Activated CD4-positive, alpha-beta T cell treated with anti-CD3 and anti-CD28 coated beads, Interleukin-2, amount 10 ng/mL, durations not matched to agents 24 days and 14 days (primary cell): ENCODE measurements at places on chromosomes 6 and 20. TPM values are rescaled to one million over a fixed set of nuclear protein-coding genes. Genes with fewer than 3 reads are reported as not detected.

COL9A3 gene
- 0.47 TPM in 1 of 2 replicates, not detected in the other for total RNA-seq

RNF8 gene
- total RNA-seq, result 29.4 and 32.0 TPM in 2 replicates

TRIM40 gene
- total RNA-seq, result not detected in 2 replicates

ESR1 gene
- total RNA-seq, result 0.35 and 0.38 TPM in 2 replicates

PBOV1 gene
- total RNA-seq, result not detected in 2 replicates

ID1 gene
- total RNA-seq, result 2.7 and 2.9 TPM in 2 replicates

TREML1 gene
- total RNA-seq, result not detected in 2 replicates

MYCT1 gene
- total RNA-seq, result not detected in 2 replicates

KIF13A gene
- not detected in 2 replicates for total RNA-seq

NRSN1 gene
- total RNA-seq, result not detected in 2 replicates

DNA sequence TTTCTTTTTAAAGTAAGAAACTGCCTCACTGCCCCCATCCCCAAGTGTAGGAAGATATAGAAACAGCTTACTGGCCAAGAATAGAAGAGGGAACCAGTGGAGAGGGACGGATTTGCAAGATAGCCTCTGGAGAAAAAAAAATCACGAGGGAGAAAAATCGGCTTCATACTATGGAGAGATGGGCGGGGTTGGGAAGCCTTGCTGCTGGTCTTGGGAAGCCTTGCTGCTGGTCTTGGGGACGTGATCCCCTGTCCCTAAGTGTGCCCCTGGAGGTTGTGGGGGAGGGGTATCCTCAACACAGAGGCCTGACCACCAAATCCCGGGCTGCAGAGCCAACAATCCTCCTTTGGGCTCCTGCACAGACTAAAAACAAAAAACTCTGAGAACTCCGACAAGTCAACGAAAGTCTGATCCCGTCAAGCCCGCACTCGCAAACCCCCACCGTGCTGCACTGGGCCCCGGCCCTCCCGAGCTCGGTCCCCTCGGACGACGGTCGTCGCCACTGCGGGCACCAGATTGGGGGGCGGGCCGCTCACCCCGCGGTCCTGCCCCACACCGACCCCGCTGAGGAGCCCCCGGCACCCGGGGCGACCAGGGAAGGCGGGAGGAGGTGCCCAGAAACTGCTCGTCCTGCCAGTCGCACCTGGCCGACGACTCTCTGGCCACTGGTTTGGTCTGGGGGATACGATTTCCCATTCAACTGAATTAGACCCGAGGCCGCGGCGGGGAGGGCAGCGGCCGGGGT, 750 bp downstream of the MAP7 start:
- peak overlapping the region; percentile 73 for H3K4me3 ChIP-seq
- H3K27ac ChIP-seq, result no peak overlapping the region
- peaks cover 4% of the 10 kb centered on the region for H3K4me1 ChIP-seq
- peaks cover 2% of the 10 kb centered on the region for H3K36me3 ChIP-seq

DNA sequence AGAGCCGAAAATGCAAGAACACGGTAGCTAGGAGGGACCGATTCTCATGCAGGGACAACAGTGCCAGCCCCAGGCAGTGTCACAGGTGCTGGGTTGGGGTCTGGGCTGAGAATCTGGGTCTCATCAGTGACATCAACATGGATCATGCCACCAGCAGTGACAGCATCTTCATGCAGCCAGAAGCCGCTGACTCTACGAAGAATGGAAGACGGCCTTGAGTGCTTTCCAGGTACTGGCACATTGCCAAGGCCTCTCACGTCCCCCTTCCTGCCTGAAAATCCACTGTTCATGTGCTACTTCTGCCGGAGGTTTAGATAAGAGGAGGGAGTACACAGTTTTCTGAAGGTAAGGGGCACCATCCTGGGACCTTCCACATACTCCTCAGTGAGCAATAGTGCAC, 141.1 kb upstream of the FOXQ1 start:
- no peak overlapping the region for H3K4me3 ChIP-seq
- no peak overlapping the region for H3K27ac ChIP-seq
- H3K27me3 ChIP-seq, result no peaks in the 10 kb centered on the region
- H3K36me3 ChIP-seq, result no peaks in the 10 kb centered on the region
- DNase-seq, result no peak
- no peaks in the 10 kb centered on the region for H3K4me1 ChIP-seq

GRCh38 chr6:157604816-157605215, 218.2 kb upstream of the SNX9 start:
- peaks cover 5% of the 10 kb centered on the region for H3K36me3 ChIP-seq
- H3K27ac ChIP-seq, result no peak overlapping the region
- no peaks in the 10 kb centered on the region for H3K4me1 ChIP-seq
- H3K4me3 ChIP-seq, result no peak overlapping the region

DNA sequence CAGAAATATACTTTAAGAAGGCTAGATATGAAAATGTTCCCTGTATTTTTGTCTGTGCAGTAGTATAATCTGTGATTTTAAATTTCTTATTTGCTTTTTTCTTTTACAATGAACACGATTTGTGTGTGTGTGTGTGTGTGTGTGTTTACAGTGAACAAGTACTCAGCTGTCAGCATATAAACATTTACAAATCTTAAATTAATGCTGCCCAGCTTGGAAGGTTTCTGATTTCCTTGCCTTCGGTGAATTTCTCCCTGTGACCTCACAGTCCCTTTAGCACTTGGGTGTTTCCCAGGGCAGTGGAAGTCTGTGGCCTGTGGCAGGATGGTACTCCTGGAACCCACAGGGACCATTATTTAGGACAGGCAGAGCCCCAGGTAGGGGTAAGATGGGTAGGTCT, 37.6 kb downstream of the TXLNB start:
- peaks cover 46% of the 10 kb centered on the region for H3K4me1 ChIP-seq
- no peaks in the 10 kb centered on the region for H3K27me3 ChIP-seq
- no peaks in the 10 kb centered on the region for H3K36me3 ChIP-seq
- DNase-seq, result peak; percentile 40
- no peak overlapping the region for H3K27ac ChIP-seq

DNA sequence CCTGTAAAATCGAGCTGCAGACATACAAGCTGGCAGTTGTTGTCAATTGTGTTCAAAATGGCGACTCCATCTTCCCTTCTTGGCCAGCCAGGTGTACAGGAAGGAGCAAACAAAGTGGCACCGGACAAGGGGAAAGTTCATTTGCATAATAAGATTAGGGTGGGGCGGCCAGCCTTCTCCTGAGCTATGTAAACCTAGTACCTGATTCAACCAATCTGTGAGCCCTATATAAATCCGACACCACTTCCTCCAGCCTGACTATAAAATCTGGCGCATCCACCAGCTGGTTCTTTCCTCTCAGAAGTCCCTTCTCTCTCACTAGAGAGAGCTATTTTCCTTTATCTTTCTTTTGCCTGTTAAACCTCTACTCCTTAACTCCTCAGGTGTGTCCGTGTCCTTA, 8.1 kb upstream of the HBS1L start:
- H3K4me1 ChIP-seq, result peaks cover 14% of the 10 kb centered on the region
- H3K4me3 ChIP-seq, result no peak overlapping the region
- peak; percentile 39 for DNase-seq
- no peak overlapping the region for H3K27ac ChIP-seq
- H3K27me3 ChIP-seq, result peaks cover 2% of the 10 kb centered on the region

DNA sequence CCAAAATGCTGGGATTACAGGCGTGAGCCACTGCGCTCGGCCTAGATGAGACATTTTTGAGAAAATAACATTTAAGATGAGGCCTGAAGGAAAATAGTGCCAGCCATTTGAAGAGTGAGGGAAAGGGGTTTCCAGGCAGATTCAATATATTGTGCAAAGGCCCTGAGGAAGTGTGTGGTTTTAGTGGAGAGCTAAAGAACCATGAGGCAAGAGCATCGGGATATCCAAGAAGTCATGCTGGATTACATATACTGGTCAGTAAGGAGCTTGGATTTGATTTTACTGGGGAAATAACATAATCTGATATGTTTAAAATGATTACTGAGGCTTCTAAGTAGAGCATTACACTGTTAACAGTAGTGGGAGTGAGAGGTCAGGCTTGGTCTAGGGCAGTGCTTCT, 47.0 kb downstream of the CARMIL1 start:
- H3K4me1 ChIP-seq, result no peaks in the 10 kb centered on the region
- no peak overlapping the region for H3K4me3 ChIP-seq
- peaks cover 3% of the 10 kb centered on the region for H3K27me3 ChIP-seq
- no peaks in the 10 kb centered on the region for H3K36me3 ChIP-seq
- H3K27ac ChIP-seq, result no peak overlapping the region

GRCh38 chr6:106553440-106553839, 75.9 kb downstream of the RTN4IP1 start:
- DNase-seq, result peak; percentile 55
- no peak overlapping the region for H3K4me3 ChIP-seq
- H3K27ac ChIP-seq, result peak overlapping the region; percentile 63
- no peaks in the 10 kb centered on the region for H3K27me3 ChIP-seq
- H3K36me3 ChIP-seq, result peaks cover 58% of the 10 kb centered on the region

- no peaks in the 10 kb centered on the region for H3K27me3 ChIP-seq
- H3K4me3 ChIP-seq, result no peak overlapping the region
- DNase-seq, result no peak
- H3K27ac ChIP-seq, result no peak overlapping the region
Measured at GRCh38 chr6:158751921-158752320, 67.2 kb downstream of the EZR start.

- peaks cover 7% of the 10 kb centered on the region for H3K4me1 ChIP-seq
- H3K4me3 ChIP-seq, result no peak overlapping the region
- H3K27ac ChIP-seq, result no peak overlapping the region
- peaks cover 3% of the 10 kb centered on the region for H3K36me3 ChIP-seq
- H3K27me3 ChIP-seq, result peaks cover 71% of the 10 kb centered on the region
- peak; percentile 61 for DNase-seq
Measured at GRCh38 chr6:28816909-28817807, 106.6 kb downstream of the TRIM27 start.

DNA sequence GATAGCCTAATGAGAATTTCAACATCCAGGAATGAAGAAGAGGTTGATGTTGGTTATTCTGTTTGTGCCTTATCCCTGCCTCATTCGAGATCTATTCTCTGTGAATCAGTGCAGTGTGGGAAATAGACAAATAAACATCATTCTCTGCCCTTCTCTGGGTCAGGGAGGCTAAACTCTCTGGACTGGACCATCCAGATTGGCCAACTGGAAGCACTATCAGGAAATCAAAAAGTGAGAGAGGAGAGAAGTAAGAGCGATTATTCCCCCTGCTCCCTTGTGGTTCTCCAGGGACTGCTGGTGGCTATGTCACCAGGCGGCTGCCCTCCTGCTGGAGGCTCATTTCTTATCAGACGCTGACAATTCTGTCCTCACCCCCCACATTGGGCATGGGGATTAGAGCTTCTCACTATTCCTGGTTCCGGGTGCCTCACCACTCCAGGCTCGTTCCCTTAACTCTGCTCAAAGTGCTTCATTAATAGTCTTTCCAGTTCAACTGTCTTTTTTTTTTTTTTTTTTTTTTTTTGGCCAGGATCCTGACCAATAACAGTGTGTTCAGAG, 201.7 kb upstream of the RREB1 start:
- peaks cover 45% of the 10 kb centered on the region for H3K27me3 ChIP-seq
- no peaks in the 10 kb centered on the region for H3K36me3 ChIP-seq
- H3K27ac ChIP-seq, result no peak overlapping the region

GRCh38 chr20:55159230-55159629, 683.8 kb downstream of the DOK5 start:
- H3K27ac ChIP-seq, result no peak overlapping the region
- H3K4me1 ChIP-seq, result no peaks in the 10 kb centered on the region
- no peaks in the 10 kb centered on the region for H3K27me3 ChIP-seq
- no peaks in the 10 kb centered on the region for H3K36me3 ChIP-seq

GRCh38 chr6:132023490-132023889, 72.3 kb upstream of the CCN2 start:
- no peaks in the 10 kb centered on the region for H3K27me3 ChIP-seq
- no peaks in the 10 kb centered on the region for H3K36me3 ChIP-seq
- no peak overlapping the region for H3K4me3 ChIP-seq
- H3K4me1 ChIP-seq, result no peaks in the 10 kb centered on the region

DNA sequence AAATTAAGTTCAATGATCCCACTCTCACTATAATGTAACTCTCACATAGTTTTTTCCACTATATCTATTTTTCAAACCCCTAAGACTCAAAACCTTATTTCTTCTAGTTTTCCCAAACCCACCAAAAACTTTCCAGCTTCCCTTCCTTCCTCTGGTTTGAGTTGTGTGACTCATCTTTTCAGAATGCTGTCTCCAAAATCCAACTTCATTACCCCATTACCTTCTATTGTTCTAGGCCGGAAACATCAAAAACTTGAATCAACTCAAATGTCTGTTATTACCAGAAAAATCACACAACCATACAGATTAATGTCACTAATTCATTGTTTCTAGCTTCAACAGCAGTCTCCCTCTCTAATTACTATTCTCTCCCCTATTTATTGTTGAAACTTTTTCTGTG, 1090.3 kb downstream of the HACE1 start:
- no peak overlapping the region for H3K4me3 ChIP-seq
- no peak for DNase-seq
- no peaks in the 10 kb centered on the region for H3K4me1 ChIP-seq

DNA sequence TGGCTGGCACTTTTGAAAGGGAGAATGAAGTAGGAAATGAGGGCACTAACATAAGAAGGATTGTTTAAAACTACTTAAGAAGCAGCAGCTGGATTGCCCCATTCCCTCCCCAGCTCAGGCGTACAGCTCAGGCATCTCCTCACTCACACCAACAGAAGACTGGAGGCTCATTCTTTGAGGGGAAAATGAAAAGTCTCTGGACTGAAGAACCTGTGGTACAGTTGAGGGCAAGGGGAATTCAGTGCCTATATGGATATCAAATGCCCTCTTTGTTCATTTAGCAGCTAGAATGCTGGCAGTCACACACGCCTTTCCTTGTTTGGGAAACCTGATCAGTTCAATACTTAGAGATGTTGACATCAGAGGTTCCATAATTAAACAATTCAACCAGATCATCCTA, 502.1 kb upstream of the SOX4 start:
- H3K27me3 ChIP-seq, result no peaks in the 10 kb centered on the region
- H3K4me1 ChIP-seq, result no peaks in the 10 kb centered on the region
- peaks cover 5% of the 10 kb centered on the region for H3K36me3 ChIP-seq

GRCh38 chr6:106422534-106422933, 62.0 kb downstream of the CRYBG1 start:
- no peaks in the 10 kb centered on the region for H3K4me1 ChIP-seq
- no peaks in the 10 kb centered on the region for H3K36me3 ChIP-seq
- no peak overlapping the region for H3K27ac ChIP-seq
- no peak overlapping the region for H3K4me3 ChIP-seq
- no peak for DNase-seq

- no peak overlapping the region for H3K4me3 ChIP-seq
- peak; percentile 23 for DNase-seq
Measured at GRCh38 chr6:53827531-53827930, 32.7 kb downstream of the LRRC1 start.

DNA sequence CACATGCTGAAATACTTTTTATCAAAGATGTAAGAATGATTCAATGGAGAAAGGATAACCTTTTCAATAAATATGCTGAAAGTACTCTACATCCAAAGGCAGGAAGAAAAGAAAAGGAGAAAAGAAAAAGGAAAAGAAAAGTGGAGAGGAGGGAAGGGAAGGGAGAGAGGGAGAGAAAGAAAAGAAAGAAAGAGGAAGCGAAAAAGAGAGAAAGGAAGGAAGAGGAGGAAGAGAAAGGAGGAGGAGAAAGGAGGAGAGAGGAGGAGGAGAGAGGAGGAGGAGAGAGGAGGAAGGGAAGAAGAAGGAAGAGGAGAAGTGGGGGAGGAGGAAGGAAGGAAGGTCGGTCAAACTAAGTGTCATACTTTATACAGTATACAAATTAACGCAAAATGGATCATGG, 297.4 kb upstream of the HSF2 start:
- no peak overlapping the region for H3K27ac ChIP-seq
- no peaks in the 10 kb centered on the region for H3K27me3 ChIP-seq
- no peaks in the 10 kb centered on the region for H3K4me1 ChIP-seq
- H3K4me3 ChIP-seq, result no peak overlapping the region
